Suprapubic skin (tissue), 4 donors: ENCODE measurements at places on chromosomes 5 and 9. TPM values are rescaled to one million over a fixed set of nuclear protein-coding genes. Genes with fewer than 3 reads are reported as not detected.

IRGM gene
- total RNA-seq, result not detected

GKAP1 gene
- 1.1 TPM for total RNA-seq

PCDH1 gene
- total RNA-seq, result 95.7 TPM

SMARCA2 gene
- 145 TPM for total RNA-seq

TBC1D9B gene
- 108 TPM for total RNA-seq

PIK3R1 gene
- 233 TPM for total RNA-seq

PROB1 gene
- 0.08 TPM for total RNA-seq

DROSHA gene
- total RNA-seq, result 31.5 TPM

CEP72 gene
- 8.3 TPM for total RNA-seq
